ENCODE measurements at places on chromosomes 6 and 20.
A peak's percentile ranks its signal among the peaks of the same experiment; 100 is the strongest.

DNA sequence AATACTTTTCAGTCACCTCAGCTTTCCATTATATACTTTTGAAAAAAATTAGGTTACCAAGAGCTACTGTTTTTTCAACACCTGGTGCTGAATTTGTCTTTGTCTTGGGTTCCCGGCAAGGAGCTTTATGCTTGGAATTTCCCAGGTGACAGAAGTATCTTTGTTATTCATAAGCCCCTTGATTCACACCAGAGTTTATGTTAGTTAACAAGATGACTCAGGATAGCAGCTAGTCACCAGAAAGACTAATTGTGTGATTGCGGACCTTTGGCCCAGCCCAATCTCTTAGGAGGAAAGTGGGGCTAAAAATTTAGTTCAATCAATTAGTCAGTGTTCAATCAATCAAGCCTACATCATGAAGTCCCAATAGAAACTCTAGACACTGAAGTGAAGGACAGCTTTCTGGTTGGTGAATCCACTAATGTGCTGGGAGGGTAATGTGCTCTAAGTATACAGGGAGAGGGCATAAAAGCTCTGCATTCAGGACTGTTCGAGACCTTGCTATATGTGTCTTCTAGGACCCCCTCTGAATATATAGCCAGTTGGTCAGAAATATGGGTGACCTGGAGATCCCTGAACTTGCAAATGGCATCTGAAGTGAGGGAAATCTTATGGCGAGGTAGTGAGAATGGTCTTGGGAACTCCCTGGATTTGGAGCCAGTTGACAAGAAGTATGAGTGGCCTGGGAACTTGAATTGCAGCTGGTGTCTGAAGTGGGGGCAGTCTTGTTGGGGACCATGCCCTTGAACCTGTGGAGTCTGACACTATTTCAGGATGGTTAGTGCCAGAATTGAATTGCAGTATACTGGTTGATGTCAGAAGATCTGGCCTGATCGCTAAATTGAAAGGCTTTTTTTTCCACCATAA lies 16.2 kb downstream of the TMEM30A start:
- no peak for DNase-seq

DNA sequence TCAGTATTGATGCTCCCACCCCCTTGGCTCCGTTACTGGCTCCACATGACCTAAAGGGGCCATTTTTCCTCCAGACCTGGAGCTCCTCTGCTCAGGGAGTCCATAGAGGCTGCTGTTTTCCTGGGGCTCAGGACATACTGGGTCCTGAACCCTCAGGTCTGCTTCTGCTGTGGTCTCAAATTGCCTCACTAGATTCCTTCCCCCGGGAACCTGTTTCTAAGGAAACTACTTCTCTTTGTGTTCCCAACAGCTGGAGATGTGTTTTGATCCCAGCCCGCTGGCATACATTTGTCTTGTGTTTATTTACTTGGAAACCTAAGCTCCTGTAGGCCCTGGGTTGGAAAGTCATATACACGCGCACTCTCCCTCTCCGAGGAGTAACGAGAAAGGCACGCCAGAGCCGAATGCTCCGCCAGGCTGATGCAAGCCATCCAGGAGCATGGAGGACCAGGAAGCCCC lies 222.8 kb downstream of the UST start:
- DNase-seq = peak; percentile 89

GRCh38 chr6:112004201-112005012 lies 49.5 kb upstream of the CCN6 start:
- no peak for DNase-seq

DNA sequence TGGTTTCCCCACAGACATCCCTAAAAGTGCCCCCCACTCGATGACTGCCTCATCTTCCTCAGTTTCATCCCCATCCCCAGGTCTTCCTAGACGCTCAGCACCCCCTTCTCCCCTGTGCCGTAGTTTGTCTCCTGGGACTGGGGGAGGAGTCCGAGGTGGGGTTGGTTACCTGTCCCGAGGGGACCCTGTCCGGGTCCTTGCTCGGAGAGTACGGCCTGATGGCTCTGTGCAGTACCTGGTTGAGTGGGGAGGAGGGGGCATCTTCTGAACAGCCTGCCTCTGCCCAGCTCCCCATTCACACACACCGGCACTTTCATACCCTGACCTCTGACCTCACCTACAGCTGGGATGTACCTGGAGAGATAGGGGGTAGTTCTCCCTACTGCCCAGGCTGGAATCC lies 2.1 kb downstream of the CUTA start:
- no peak for DNase-seq

DNA sequence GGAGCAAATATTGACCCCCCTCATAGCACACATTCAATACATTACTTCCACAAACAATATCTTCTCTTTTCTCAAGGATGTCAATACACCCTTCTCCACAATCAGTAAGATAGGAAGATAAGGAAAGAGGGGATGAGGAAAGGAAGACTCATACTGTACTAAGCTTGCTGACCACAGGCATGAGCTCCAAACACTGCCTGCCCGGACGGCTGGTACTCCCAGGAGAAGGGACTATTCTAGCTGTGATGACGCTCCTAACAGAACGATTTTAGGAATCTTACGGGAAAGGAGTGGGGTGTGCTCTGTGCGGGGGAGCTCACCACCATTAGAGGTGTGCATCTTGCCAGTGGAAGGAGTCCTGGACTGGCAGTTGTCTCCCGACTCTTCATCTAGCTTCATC lies 3.9 kb upstream of the CCN6 start:
- no peak for DNase-seq

- no peak for DNase-seq
Measured at GRCh38 chr6:6438286-6438685, 117.8 kb upstream of the F13A1 start.

GRCh38 chr20:44166477-44166876 lies 20.5 kb downstream of the JPH2 start:
- DNase-seq = peak; percentile 54

DNA sequence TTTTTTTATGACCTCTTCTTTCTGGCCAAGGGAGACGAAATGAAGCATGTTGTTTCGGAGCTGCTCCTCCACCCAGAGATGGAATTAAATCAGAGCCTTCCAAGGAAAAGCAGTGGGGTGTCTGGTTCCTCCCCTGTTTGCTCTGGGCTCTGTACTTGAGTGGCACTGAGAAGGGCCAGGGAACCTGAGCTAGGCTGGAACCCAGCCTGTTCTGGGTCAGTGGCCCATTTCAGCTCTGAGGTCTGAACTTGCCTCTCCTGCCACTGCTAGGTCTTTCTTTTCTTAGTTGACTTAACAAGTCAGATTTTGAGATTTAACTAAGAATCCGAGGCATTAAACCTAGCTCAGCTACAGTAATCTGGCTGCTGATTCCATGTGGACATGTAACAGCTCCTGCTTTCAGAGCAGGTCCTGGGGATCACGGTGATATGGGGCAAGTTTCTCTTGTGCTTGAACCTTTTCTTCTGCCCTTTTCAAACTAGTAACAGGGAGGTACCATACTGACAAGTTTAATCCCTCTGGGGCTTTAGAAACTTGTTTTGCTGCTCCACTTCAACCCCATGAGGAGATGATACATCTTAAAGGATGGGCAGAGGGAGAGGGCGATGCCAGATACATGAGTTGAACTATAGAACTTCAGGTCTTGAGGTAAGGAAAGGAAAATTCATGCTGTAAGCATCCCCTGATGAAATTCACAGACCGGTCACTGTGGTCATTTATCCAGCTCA lies 101.1 kb downstream of the SLC24A3 start:
- no peak for DNase-seq

- peak; percentile 48 for DNase-seq
Measured at GRCh38 chr6:129186988-129187387, 304.1 kb downstream of the LAMA2 start.

DNA sequence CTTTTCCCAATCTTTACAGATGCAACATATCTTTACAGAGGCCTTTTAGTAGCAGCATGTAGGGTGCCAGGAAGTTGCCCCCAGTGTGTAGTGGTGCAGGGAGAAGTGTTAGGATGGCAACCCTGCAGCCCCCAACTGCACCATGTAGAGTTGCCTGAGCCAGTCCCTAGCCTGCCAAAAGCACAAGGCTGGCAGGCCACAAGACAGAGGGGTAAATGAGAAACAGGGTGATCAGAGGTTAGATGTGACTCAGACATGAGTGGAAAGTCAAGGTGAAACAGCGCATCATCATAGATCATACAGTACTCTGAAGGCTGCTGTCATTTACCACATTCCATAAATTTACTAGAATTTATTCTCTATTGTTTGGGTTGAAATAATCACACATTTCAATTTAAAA lies 467.5 kb downstream of the PRKN start:
- DNase-seq = no peak

DNA sequence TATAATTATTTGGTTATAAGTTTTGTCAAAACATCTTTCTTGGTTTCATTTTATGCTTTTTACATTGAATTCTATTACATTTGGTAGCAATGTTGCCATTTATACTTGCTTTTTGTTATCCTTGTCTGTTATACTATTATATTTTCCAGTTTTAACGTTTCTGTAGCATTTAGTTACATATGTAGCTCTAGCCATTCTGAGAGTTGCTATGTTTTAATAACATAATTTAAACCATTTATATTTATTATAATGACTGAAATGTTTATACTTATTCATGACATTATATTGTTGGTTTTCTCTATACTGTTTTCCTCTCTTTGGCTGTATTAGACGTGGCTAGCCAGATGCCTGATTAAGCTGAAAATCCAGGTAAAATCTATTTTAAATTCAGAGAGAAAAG lies 252.0 kb upstream of the FLRT3 start:
- no peak for DNase-seq

DNA sequence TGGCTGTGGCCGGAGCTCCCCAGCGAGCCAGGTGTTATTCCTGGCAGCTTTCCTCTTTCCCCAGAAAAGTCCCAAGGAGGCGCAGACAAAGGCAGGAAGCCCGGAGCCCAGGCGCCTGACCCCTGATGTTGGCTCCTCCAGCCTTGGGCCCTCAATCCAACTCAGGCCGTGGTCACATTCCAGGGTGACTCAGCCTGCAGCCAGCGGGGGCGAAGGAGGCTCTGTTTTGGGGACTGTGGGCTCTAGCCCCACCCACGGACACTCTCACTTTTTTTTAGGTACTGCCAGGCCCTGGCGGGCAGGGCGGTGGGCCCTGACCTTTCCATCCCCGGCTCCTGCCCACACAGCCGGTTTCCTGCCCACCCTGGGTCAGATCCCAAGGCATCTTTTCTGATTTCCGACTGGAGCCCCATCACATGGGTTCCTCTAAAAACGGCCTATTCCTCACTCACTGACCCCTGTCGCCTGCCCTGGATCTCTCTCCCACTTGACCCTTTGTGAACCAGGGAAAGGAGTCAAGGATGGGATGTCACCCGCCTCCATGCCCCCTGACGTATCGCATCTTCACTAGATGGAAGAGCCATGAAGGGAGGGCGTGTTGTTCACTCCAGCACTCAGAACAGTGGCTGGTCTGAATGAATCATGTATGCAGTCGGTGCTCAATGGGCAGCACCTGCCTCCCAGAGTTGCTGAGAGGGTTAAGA lies 5.5 kb downstream of the PTGIS start:
- peak; percentile 91 for DNase-seq

DNA sequence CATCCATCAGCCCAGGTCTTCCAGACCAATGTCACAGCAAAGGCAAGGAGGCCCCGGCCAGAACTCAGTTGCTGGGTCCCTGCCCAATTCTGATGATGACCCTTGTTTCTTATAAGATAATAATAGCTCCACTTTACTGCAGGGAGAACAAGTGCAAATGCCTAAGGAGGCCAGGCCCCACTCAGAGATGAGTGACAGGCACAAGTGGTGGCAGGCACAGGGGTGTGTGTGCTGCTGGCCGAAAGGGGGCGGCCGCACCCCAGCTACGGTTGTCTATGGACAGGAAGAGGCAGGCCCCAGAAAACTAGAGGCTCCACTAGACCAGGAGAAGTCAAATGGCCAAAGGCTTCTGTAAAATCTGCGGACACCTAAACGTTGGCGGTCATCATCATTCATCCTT lies 28.6 kb downstream of the GNAS-AS1 start:
- DNase-seq = peak; percentile 95

DNA sequence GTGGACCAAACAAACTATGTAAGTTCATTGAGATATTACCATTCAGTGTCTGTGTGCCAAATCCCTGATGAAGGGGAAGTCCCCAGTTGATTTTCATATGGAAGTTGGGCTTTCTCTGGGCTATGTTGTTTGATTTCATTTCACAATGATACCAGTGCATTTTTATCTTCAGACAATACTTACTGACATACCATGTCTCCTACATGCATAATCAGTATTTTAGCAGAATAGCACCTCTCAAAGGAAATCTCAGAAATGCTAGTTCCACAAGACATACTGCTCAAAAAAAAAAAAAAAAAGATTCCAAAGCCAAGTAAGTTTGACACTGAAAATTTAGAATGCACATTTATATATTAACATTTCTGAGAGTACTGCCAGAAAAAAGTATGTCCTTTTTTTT lies 168.8 kb upstream of the RNF217 start:
- no peak for DNase-seq

DNA sequence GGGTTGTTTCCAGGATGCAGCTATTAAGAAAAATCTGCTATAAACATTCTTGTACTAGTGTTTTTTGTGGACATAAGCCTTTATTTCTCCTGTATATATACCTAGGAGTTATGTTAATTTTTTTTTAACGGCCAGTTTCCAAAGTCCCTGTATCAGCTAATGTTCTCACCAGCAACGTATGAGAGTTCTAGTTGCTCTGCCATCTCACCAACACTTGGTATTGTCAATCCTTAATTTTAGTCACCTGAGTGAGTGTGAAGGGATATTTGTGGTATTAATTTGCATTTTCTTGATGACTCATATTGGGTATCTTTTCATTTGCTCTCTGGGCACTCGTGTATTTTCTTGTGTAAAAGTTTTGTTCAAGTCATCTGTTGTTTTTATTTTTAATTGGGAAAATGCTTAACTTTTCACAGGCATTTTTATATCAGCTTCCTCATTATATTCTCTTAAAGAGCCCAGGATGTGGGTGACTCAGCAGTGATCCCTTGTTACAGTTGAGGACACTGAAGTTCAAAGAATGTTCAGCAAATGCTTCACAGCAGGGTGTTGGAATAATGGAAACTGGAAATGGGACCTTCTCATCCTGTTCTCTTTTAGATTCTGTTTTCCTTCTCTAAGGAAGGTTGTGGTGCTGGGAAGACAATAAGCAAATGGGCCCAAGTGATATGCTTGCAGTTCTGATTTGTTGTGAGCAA lies 211.7 kb upstream of the PRND start:
- DNase-seq = no peak

- peak; percentile 93 for DNase-seq
Measured at GRCh38 chr6:30626484-30627366, at the start of gene ATAT1. TSS of gene ATAT1 (plus strand) at chr6:30626874.

GRCh38 chr6:150759483-150759882 lies 106.0 kb upstream of the MTHFD1L start:
- no peak for DNase-seq

- no peak for DNase-seq
Measured at GRCh38 chr6:90472716-90473115, 114.2 kb downstream of the MAP3K7 start.

DNA sequence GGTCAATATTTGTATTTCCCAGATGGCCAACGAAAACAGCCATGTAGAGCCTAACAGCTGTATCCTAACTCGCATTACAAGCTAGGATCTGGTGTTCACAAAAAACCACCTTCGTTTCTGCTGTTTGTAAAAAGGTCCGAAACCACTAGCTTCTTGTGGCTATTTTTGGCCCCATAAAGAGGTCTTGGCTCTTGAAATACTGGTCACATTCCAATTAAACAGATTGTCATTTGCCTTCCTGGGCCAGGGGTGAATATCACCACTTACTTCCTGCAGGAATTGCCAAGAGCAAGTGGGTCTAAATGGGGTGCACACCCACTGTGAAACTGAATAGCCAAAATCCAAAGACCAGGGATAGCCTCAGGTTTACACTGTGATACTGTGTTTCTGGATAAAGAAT lies 48.2 kb downstream of the TSHZ2 start:
- DNase-seq = no peak

Data from SJCRH30 (cell line).